Stimulated activated effector memory CD8-positive, alpha-beta T cell treated with anti-CD3 and anti-CD28 coated beads, Interleukin-12 subunit alpha, Interleukin-12 subunit beta, amount 100 ng/mL, for 72 hours (primary cell): ENCODE measurements at places on chromosomes 2 and 18.

DNA sequence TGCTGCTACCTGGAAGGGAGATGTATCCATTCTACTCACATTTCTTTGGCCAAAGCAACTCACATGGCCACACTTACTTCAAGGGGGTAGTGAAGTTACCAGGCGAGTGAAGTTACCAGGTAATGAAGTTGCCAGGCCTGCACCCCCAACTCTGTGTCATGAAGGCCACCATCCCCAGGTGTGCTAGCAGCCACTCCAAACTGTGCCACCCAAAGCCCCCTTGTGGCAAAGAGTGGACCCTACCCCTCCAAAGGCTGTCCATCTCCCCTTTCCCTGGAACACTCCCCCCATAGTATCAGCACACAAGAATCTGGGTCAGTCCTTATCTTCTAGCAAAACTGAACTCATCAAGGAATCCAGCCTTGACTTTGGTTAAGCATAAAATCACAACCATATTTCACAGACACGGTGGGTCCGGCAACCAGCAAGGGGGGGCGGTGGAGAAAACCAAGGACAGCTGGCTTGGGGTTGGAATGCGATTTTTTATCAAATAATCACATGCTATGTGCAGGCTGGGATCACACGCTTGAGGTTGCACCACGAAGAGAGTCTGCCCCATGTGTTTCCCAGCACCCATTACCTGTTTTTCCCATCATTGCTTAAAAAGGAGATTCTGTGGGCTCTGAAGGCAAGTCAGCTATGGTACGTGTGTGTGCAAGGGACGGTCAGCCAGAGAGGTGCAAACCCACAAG is 60.9 kb downstream of the ZFP36L2 start:
- DNase-seq: no peak

GRCh38 chr2:118061135-118061955 is 26.9 kb upstream of the INSIG2 start:
- DNase-seq: no peak

- no peak for DNase-seq
These were observed 18.6 kb upstream of the AP1S3 start for GRCh38 chr2:223856021-223856420.

- no peak for DNase-seq
These were observed 10.5 kb upstream of the LYPD1 start for GRCh38 chr2:132680544-132680943.

- DNase-seq: no peak
These were observed 126.7 kb downstream of the PRKCE start for GRCh38 chr2:45777996-45778719.

GRCh38 chr18:47735041-47735702 is 195.3 kb downstream of the SMAD2 start:
- DNase-seq: no peak

DNA sequence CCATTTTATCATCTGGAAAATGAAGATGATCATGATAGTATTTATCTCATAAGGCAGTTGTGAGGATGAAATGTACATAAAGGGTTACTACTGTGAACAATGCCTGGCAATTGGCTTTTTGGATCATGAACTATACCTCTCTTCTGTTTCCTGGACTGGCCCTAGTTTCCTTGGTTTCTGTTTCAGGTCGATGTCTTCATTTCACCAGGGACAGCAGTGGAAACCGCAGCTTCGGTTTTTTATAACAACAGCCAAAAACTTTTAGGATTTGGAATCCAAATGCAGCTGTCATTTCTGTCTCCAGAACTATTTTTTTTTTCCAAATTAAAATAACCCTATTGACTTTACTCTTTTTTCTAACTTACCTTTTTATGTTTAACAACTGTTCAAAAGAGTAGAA is 425.1 kb downstream of the RND3 start:
- no peak for DNase-seq

GRCh38 chr18:23225503-23225902 is 90.2 kb downstream of the CABLES1 start:
- DNase-seq: no peak
